Kidney (tissue), 22 donors: ENCODE measurements at places on chromosomes 6 and 20. TPM values are rescaled to one million over a fixed set of nuclear protein-coding genes. Genes with fewer than 3 reads are reported as not detected.

DNA sequence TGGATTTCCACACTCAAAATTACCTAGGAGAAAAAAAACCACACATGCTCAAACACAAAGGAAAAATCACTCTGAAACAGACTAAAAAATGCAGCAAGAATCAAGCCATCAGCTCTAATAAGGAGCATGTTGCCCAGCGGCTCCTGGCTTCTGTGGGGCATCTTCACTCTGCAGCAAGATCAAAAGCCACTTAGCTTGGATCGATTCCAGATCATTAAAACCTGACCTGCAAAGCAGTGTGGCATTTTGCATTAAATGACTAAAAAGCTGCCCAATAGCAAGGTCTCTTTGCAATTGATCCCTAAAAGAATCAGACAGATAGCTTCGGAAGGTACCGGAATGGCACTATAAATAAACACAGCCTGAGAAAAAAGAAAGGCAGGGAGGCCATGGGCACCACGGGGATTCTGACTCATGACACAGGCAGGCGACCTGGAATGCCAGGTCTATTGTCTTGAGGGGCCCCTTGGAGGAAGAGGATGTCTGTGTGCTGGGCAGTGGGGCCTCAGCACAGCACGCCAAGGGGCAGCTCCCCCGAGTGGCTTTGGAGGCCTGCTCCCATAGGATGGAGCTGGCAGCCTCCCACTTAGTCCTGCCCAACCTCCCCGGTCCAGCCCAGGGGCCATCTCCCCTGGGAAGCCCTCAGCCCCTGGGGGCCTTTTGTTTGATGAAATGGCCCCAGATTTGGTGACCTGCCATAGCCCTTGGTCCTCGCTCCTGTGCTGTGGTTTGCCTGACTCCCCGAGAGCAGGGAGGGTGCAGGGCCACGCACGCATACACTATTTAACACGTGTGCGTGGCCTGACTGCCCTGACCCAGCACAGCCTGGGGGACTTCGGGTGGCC is 7.6 kb downstream of the LEMD2 start:
- DNase-seq, result no peak

Gene MEP1A
- 0.09 TPM for total RNA-seq

Gene CRIP3
- total RNA-seq, result 5.6 TPM

Gene RGS17
- 0.28 TPM for total RNA-seq

Gene WFDC2
- total RNA-seq, result 2,874 TPM
